ENCODE measurements at places on chromosomes 12 and 14.

- DNase-seq: no peak
Observed at GRCh38 chr14:103301512-103302354, 32.3 kb upstream of the EIF5 start.

GRCh38 chr14:105471297-105471821 lies 3.3 kb upstream of the CRIP2 start:
- peak; percentile 65 for DNase-seq

GRCh38 chr12:4506870-4507269 lies 31.8 kb upstream of the RAD51AP1 start:
- DNase-seq: peak; percentile 44

DNA sequence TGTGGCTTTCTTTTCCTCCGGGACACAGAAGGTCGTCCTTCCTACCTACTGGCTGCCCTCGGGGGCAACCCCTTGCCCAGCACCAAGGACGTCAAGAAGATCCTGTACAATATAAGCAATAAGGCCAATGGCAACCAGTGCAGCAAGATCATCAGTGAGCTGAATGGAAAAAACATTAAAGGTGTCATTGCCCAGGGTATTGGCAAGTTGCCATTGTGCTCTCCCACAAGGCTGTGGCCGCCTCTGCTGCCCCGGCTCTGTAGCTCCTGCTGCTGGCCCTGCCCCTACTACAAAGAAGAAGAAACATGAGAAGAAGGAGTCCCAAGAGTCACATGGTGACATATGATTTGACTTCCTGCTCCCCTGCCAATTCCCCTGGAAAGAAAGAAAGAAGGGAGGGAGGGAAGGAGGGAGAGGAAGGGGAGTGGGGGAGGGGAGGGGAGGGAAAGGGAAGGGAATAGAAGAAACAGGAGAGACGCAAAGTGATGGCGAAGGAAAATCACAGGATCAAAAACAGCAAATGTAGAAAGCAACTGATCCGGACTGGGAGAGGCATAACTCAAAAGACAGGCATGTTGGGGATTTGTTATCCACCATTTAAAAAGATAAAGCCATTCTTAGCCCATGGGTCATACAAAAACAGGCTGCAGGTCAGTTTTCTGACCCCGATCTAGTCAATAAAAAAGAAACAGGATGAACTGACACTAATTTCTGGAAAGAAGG lies 61.3 kb upstream of the RESF1 start:
- DNase-seq: peak; percentile 69

GRCh38 chr12:101459642-101460346 lies 15.3 kb upstream of the SPIC start:
- DNase-seq: peak; percentile 34

All from stomach (tissue), 19 donors.